ENCODE measurements at places on chromosomes 12 and 14. TPM values are rescaled to one million over a fixed set of nuclear protein-coding genes. Genes with fewer than 3 reads are reported as not detected.

Gene ACOT6
- total RNA-seq = not detected

Gene ACRBP
- 0.78 TPM for total RNA-seq

Gene TXNRD1
- 177 TPM for total RNA-seq

Gene KRT84
- total RNA-seq = not detected

Gene NAV3
- 66.1 TPM for total RNA-seq

Gene PELI2
- 10.9 TPM for total RNA-seq

Gene ACSM4
- total RNA-seq = not detected

Gene DDN
- total RNA-seq = under 0.01 TPM

Gene RTL1
- not detected for total RNA-seq

Gene ASIC1
- 2.6 TPM for total RNA-seq

Gene CNTN1
- 0.39 TPM for total RNA-seq

Gene GALNT16
- total RNA-seq = 2.3 TPM

Gene FBLN5
- 34.2 TPM for total RNA-seq

Gene LRRC10
- total RNA-seq = not detected
